ENCODE measurements at places on chromosomes 2 and 18.
A peak's percentile ranks its signal among the peaks of the same experiment; 100 is the strongest.

DNA sequence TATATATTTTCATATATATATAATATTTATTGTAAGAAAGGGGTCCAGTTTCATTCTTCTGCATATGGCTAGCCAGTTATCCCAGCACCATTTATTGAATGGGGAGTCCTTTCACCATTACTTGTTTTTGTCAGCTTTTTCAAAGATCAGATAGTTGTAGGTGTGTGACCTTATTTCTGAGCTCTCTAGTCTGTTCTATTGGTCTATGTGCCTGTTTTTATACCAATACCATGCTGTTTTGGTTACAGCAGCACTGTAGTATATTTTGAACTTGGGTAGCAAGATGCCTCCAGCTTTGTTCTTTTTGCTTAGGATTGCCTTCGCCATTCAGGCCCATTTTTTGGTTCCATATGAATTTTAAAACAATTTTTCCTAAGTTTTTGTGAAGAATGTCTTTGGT is 320.1 kb downstream of the CDH2 start:
- no peak for DNase-seq

DNA sequence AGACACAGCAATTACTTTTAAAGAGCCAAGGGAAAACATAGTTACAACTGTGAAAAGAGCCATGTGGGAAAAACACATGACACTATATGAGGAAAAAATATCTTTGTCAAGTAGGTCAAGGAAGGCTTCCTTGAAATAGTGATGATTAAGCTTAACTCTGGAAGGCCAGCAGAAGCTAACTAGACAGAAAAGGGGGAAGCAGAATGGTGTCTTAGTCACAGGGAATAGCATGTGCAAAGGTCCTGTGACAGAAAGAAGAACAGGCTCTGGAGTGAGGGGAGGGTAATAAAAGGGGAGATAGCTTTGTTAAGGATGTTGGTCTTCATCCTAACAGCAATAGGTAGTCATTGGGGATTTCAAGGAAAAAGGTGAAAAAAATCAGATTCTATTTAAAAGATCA is 64.0 kb downstream of the ARHGAP25 start:
- no peak for DNase-seq

DNA sequence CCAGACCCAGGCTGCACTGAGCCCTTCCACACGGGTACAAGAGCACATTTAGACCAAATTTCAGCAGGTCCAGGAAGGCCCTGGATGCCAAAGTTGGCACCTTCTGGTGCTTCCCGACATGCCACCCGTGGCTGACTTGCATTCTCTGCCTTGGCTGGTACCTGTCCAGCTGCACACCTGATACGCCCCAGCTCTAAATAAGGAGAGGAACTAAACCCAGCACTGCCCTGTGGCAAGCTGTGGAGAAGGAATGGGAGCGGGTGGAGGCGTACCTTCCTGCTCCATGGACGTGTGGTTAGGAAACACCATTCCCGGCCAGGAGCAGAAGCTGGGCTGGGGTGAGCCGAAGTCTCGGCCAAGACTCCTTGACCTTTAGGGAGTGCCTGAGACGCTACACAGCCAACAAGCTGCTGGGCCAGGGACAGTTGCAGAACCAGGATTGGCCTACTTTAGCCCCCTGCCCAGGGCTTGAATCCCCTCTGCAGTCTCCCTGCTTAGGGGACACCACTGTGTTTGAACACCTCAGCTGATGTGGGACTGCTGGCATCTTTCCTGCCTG is 86.5 kb upstream of the TAF1B start:
- no peak for DNase-seq

DNA sequence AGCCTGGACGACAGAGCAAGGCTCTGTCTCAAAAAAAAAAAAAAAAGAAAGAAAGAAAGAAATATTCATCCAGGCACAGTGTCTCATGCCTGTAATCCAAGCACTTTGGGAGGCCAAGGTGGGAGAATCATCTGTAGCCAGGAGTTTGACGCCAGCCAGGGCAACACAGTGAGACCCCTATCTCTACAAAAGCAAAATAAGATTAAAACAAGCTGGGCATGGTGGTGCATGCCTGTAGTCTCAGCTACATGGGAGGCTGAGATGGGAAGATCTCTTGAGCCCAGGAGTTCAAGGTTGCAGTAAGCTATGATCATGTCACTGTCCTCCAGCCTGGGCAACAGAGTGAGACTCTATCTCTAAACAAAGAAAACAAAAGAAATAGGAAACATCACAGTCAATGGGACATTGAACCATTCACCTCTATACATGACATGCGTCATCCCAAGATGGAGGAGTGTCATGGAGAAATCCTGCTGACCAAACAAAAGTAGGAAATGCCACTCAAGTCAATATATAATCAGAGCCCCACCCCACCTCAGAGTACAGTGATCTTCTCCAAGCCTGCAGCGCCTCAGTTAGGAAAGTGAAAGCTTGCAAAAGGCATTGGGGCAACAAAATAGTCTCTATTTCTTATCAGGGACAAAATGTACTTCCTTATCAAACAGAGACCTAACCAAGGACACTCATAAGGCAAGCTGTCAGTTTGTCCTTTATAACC is 9.8 kb downstream of the FEV start:
- DNase-seq, result no peak

DNA sequence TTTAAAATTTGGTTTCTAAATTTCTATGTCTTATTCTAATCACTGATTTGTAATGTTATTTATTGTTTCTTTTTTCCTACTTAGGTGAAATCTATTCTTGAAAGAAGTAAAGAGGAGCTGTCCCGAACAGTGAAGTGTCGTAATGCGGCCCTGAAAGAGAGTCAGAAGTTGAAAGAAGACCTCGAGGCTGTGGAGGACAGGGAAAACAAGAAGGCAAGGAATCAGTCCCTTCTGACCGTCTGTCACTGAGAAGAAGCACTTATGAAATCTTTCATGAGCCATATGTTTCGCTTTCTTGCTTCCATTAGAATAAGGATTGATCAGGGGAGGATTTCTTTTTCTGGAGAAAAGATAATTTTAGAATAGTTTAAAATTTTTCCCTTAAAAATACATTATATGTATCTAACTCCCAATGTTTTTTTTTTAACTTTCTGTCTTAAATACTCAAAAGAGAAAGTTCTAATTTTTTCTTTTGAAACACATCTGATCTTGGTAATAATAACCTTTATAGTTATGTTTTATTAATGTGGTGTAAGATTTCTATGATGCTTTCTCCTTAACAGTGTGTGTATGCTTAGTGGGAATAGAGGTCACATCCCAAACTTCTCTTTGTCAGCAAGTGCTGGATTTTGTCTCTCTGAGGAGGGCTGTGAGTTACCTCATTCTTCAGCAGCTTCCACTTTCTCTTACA is 79.0 kb downstream of the CCDC150 start:
- no peak for DNase-seq

GRCh38 chr18:59606193-59607077 is 90.8 kb downstream of the CCBE1 start:
- peak; percentile 23 for DNase-seq

- DNase-seq, result no peak
These were observed 24.5 kb downstream of the KCNF1 start for GRCh38 chr2:10935953-10936942.

GRCh38 chr2:10709290-10709939 is 12.0 kb upstream of the ATP6V1C2 start:
- no peak for DNase-seq

DNA sequence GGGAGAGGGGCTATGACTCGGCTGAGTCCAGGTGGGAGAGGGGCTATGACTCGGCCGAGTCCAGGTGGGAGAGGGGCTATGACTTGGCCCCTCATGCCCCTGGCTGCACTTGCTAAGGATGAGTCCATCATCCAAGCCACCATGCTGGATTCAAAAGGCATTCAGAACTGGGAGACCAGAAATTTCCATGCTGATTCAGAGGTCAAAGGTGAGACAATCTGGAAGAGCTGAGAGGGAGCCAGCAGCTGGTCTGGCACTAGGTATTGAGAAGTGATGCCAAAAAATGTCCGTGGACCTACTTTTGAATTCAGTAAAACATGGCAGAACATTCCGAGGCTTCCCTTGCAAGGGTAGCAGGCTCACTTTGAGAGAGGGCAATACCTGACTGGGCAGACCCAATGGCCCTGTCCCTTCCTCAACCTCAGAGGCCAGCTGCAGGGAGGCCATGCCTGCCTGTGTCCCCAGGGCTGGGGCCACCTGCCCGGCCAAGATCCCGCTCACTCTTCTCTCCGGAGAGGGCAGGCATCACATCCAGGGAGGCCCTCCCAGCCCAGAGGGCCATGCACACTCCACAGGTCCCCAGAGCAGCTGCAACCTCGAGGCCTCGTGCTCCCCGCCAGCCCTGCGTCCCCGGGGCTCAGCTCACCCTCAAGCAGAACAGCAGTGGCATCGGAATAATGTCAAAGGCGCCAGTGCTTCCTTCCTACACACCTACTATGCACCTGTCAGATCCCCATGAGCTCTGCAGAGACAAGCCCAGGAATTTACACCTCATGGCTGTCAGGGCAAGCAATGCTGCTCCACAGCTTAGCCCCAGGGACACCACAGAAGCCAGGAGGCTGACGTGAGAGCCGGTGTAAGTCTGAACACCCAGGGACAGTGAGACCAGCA is 80.2 kb upstream of the GPC1 start:
- DNase-seq, result peak; percentile 38

- no peak for DNase-seq
These were observed 228.6 kb upstream of the ID2 start for GRCh38 chr2:8452979-8453903.

DNA sequence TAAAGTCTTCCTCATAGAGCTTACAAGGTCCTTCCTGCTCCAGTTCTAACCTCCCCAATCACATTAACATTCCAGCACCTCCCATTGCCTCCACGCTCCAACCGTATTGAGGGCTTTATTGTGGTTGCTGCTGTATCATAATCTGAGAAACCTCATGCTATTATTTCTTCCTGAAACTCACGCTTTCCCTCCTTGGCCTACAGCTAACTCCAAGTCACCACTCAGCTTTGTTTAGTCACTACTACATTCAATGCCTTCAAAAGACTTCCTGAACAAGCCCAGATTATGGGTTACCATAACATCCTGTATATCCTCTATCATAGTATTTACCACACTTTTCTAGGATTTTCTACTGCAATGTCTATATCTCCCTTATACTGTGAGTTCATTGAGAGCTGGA is 230.4 kb downstream of the IKZF2 start:
- DNase-seq, result no peak

- no peak for DNase-seq
These were observed 52.2 kb downstream of the MRPS9 start for GRCh38 chr2:105090091-105090490.

Measured in eye (tissue), 1 donor.